Natural killer cell (primary cell): ENCODE measurements at places on chromosomes 12 and 14. TPM values are rescaled to one million over a fixed set of nuclear protein-coding genes. Genes with fewer than 3 reads are reported as not detected.
A peak's percentile ranks its signal among the peaks of the same experiment; 100 is the strongest.

DNA sequence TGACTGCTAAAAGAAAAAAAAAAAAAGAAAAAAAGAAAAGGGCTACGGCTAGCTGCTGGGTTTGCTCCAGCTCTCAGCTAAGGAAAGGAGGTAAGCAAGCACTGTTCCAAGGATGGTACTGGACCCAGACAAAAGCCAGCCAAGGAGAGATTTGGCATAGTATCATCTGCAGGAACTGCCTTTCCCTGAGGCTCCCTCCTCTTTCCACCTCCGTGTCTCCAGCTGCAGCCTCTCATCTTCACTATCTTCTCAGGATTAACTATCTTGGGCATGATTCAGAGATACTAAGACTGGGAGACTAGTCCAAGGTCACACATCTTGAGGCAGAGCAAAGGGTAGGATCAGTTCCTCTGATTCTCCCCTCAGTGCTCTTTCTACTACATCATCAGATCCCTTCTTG lies 6.0 kb downstream of the KITLG start:
- H3K27ac ChIP-seq = no peak overlapping the region
- DNase-seq = no peak
- H3K27me3 ChIP-seq = no peaks in the 10 kb centered on the region
- H3K36me3 ChIP-seq = no peaks in the 10 kb centered on the region
- no peaks in the 10 kb centered on the region for H3K4me1 ChIP-seq
- H3K4me3 ChIP-seq = no peak overlapping the region

DNA sequence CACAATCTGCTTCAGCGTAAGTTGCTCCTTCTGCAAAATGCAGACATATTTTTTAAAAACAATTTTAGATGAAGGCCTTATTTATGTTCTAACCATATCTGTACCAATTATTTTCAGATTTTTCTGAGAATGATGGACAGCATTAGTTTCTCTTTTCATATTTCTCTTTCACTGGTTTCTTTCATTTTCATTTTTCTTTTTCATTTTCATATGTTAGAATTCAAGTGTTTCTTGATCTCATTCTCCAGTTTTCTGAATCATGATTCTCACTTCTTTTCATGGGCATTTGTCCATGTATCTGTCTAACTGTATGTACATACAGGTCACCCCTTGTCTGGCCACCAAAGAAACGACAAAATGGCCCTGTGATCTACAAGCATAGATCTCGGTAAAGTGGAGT lies 346.6 kb downstream of the NAV3 start:
- H3K27ac ChIP-seq = no peak overlapping the region
- H3K36me3 ChIP-seq = no peaks in the 10 kb centered on the region
- no peak for DNase-seq
- no peak overlapping the region for H3K4me3 ChIP-seq
- no peaks in the 10 kb centered on the region for H3K4me1 ChIP-seq

DNA sequence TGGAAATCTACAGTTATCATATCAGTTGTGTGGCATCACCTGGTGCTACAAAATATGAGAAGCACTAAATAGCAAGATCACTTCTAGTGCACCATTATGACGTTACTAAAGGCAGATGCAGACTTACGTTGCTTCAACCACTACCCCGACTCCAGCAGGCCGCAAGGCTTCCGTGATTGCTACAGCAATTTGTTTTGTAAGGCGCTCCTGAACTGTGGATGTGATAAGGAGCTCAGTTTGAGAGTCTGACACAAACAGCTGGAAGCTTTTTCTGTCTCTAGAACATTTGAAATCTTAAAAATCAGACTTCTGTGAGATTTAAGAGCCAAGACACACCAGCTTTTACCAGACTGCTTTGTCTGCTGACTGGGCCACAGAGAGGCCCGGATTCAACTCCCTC lies 57.0 kb downstream of the GCH1 start:
- H3K27ac ChIP-seq = no peak overlapping the region
- no peak for DNase-seq
- no peak overlapping the region for H3K4me3 ChIP-seq
- H3K27me3 ChIP-seq = no peaks in the 10 kb centered on the region
- H3K4me1 ChIP-seq = no peaks in the 10 kb centered on the region

GRCh38 chr14:100655741-100656085 lies 68.5 kb upstream of the BEGAIN start:
- no peak overlapping the region for H3K4me3 ChIP-seq
- no peak for DNase-seq
- H3K36me3 ChIP-seq = no peaks in the 10 kb centered on the region
- H3K27me3 ChIP-seq = peaks cover 8% of the 10 kb centered on the region

Gene SLC8A3
- 0.32 TPM for total RNA-seq

- H3K4me3 ChIP-seq = no peak overlapping the region
- no peak for DNase-seq
- no peak overlapping the region for H3K27ac ChIP-seq
- H3K36me3 ChIP-seq = no peaks in the 10 kb centered on the region
- H3K4me1 ChIP-seq = no peaks in the 10 kb centered on the region
- no peaks in the 10 kb centered on the region for H3K27me3 ChIP-seq
Measured at GRCh38 chr12:124099661-124100060, 126.6 kb downstream of the ZNF664 start.

GRCh38 chr12:4383304-4383865 lies 3.9 kb upstream of the FGF23 start:
- no peak overlapping the region for H3K4me3 ChIP-seq
- H3K4me1 ChIP-seq = no peaks in the 10 kb centered on the region
- no peak overlapping the region for H3K27ac ChIP-seq
- no peaks in the 10 kb centered on the region for H3K36me3 ChIP-seq
- DNase-seq = no peak
- H3K27me3 ChIP-seq = no peaks in the 10 kb centered on the region

DNA sequence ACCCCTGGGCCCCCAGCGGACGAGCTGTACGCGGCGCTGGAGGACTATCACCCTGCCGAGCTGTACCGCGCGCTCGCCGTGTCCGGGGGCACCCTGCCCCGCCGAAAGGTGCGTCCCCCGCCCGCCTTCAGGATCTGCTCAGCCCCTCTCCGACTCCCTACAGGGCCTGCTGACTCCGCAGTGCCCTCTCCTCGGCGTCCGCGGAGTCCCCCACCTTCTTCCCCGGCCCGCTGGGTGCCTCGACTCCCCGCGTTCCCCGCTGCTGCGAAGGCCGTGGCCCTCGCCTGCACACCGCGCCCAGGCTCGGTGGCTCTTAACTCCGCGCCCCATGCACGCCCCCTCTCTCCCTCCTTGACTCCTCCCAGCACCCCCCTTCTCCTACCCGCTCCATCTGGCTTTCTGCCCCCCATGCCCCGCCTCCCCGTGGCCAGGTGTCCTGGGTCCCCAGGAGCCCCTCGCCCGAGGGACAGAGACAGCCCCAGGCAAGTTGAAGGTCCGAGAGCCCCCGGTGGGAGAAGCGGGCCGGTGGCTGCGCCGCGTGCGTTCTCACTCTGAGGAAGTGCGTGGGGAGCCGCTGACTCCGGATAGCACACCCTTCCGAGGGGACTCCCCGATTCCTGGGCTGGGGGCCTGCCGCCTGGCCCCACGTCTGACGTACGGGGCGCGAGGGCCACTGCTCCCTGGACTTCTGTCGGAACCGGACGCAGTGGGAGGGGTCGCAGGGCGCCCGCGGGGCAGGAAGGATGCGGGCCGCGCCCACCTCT lies 594 bp downstream of the TAMALIN start:
- DNase-seq = peak; percentile 65
- peak overlapping the region; percentile 59 for H3K27ac ChIP-seq

DNA sequence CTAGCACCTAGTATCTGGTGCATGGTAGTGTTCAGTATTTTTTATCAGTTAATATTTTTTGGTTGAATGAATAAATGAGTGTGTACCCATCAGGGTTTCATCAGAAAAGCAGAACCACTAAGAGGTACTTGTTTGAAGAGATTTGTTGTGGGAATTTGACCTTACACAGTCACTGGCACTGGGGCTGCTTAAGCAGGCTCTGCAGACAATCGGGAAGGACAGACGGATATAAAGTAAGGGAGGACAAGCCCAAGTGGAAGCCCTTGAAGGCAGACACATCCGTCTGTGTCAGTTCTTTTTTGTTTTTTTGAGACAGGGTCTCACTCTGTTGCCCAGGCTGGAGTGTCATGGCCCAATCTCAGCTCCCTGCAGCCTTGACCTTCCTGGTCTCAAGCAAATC lies 38.7 kb downstream of the CD9 start:
- H3K4me1 ChIP-seq = no peaks in the 10 kb centered on the region
- no peaks in the 10 kb centered on the region for H3K36me3 ChIP-seq
- H3K27ac ChIP-seq = no peak overlapping the region
- no peaks in the 10 kb centered on the region for H3K27me3 ChIP-seq
- no peak overlapping the region for H3K4me3 ChIP-seq

DNA sequence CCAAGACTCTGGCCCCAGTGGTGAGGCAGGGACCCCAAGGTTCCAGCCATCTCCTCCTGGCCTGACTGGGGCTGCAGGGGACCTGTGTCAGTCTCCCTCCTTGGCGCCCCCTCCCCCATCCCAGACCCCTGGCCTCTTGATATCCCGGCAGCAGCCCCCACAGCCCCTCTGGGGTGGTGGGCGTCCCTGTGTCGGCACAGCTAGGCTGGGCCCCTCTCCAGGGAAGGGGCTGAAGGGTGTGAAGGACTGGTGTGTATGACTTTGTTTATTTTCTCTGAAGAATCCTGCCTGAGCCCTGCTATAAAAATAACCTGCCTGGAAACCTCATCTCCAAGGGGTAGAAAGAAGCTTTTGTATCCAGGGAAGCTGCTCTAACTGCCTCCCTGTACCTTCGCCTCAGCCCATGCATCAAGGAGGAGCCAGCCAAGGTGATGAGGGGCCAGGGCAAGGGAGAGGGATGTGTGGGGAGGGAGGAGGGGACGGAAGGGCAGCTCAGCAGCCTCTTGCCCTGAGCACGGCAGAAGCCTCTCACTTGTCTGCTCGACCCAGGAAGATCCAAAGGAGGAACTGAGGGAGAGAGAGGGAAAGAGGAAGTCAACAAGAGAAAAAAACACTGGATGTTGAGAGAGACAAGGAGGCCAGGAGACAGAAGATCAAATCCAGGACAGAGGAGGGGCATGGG lies 25.4 kb upstream of the COL2A1 start:
- H3K27me3 ChIP-seq = no peaks in the 10 kb centered on the region
- DNase-seq = no peak
- no peak overlapping the region for H3K27ac ChIP-seq

GRCh38 chr12:93174473-93174872 lies 203.3 kb upstream of the NUDT4 start:
- no peak overlapping the region for H3K27ac ChIP-seq
- H3K4me1 ChIP-seq = no peaks in the 10 kb centered on the region
- no peaks in the 10 kb centered on the region for H3K36me3 ChIP-seq
- no peak for DNase-seq
- H3K27me3 ChIP-seq = no peaks in the 10 kb centered on the region

DNA sequence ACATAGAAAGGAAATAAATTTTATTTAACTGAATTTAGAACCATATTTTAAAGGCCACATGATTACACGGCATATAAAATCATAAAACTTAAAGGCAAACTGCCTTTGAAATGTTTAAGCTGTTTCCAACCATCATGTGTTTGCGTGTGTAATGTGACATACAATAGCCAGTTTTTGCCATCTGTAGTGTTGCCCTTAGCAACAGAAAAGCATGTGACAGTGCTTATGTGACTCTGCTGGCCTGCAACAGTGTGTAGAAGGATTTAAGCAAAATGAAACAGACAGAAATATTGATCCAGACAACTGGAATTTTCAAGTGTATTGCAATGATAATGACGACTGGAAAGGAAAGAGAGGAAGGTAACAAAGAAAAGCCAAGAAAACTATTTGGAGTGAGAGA lies 49.5 kb downstream of the TSPAN19 start:
- no peaks in the 10 kb centered on the region for H3K27me3 ChIP-seq
- no peak overlapping the region for H3K27ac ChIP-seq
- H3K4me1 ChIP-seq = no peaks in the 10 kb centered on the region
- no peak overlapping the region for H3K4me3 ChIP-seq
- H3K36me3 ChIP-seq = no peaks in the 10 kb centered on the region

DNA sequence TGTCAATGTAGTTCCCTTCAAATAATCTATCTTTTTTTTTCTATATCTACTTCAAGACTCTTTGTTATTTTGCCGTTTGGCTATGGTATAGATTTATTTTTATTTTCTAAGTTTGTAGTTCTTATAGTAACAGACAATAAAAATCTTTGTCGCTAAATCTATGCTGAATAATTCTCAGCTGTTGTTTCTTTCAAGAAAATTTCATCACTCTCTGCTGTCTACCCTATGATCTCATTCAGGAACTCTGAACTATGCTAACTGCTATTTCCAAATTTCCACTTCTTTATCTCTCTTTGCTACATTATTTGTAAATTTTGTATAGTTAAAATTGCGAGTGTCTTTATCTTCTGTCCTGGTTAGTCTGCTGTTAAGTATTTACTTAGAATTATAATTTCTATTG lies 353.6 kb downstream of the LRFN5 start:
- no peaks in the 10 kb centered on the region for H3K4me1 ChIP-seq
- no peak overlapping the region for H3K4me3 ChIP-seq
- no peak overlapping the region for H3K27ac ChIP-seq
- no peaks in the 10 kb centered on the region for H3K36me3 ChIP-seq
- no peaks in the 10 kb centered on the region for H3K27me3 ChIP-seq
- DNase-seq = no peak

- H3K27ac ChIP-seq = peak overlapping the region; percentile 91
- H3K36me3 ChIP-seq = no peaks in the 10 kb centered on the region
- H3K4me3 ChIP-seq = no peak overlapping the region
- H3K27me3 ChIP-seq = no peaks in the 10 kb centered on the region
Measured at GRCh38 chr14:68282479-68283377, 463.1 kb downstream of the RAD51B start.

DNA sequence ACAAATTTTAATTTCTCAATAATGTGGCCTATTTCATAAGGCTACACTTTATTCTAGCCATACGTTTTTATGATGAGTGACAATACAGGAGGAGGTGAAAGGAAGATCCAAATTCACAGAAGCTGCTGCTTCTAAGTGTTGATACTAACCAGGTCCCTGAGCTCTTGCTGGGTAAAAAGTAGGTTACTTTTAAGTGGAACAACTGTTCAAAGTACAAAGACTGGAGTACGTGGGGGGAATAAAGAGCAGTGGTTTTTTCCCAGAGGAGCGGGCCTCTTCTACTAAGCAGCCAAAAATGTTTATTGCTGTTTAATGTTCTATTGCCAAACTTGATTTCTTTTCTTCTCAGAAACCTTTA lies 301.8 kb downstream of the AEBP2 start:
- DNase-seq = no peak
- H3K36me3 ChIP-seq = no peaks in the 10 kb centered on the region
- peaks cover 2% of the 10 kb centered on the region for H3K27me3 ChIP-seq
- no peak overlapping the region for H3K4me3 ChIP-seq
- no peaks in the 10 kb centered on the region for H3K4me1 ChIP-seq

Gene LIMA1
- total RNA-seq = 16.2 TPM

GRCh38 chr14:101728367-101728742 lies 33.2 kb upstream of the PPP2R5C start:
- no peak overlapping the region for H3K27ac ChIP-seq
- H3K4me3 ChIP-seq = no peak overlapping the region
- no peak for DNase-seq
- no peaks in the 10 kb centered on the region for H3K36me3 ChIP-seq

- no peak for DNase-seq
- H3K27ac ChIP-seq = no peak overlapping the region
- H3K4me1 ChIP-seq = no peaks in the 10 kb centered on the region
- H3K27me3 ChIP-seq = no peaks in the 10 kb centered on the region
Measured at GRCh38 chr12:114547636-114548035, 136.3 kb downstream of the TBX3 start.
